ENCODE measurements at places on chromosomes 7 and 10. TPM values are rescaled to one million over a fixed set of nuclear protein-coding genes. Genes with fewer than 3 reads are reported as not detected.

The SPDYE16 gene
- 0.97 TPM for polyA plus RNA-seq

DNA sequence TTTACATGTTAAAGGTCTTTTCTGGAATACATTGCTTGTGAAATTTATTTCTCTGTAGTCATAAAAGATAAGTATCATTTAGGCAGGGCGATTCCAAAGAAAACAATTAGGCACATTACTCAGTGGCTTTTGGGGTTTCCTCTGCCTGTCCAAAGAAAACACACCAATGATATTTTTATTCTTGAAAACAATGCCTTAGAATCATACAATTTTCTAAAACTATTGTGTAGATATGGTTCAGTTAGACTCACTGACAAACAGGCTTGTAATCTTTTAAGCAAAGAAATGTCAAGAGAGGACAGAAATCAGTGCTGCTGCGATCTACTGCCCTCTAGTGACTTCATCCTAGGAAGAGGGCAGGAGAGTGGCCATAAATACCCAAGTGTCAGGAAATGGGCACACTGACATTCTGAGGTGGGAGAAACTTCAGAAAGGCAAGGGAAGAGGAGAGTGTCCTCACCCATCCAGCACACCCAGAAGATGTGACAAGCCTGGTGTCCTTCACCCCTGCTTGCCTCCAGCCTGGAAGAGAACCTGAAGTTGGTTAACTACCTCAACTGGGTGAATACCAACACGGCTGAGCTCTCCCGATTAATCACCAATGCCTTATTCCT is 120.5 kb downstream of the GALNT11 start:
- no peak for DNase-seq

DNA sequence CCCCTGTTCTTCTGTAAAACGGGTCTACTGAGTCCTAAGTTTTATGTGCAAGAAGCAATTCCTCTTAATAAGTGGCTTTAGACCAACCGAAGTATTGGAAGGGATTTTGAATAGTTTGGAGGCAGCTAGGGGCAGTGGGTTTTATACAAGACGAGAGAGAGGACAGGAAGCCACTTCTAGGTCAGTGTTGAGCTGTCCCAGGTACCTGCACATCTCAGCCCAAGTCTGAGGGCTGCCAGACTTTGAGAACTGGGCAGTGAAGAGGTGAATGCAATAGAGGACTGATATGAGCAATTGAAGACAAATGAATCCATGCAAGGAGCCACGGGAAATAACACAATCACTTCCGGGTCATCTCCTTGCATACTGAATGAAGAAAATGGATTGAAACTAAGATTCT is 273.5 kb downstream of the KLF6 start:
- no peak for DNase-seq

- no peak for DNase-seq
Observed at GRCh38 chr10:43644252-43644651, 4.4 kb downstream of the ZNF32 start.

DNA sequence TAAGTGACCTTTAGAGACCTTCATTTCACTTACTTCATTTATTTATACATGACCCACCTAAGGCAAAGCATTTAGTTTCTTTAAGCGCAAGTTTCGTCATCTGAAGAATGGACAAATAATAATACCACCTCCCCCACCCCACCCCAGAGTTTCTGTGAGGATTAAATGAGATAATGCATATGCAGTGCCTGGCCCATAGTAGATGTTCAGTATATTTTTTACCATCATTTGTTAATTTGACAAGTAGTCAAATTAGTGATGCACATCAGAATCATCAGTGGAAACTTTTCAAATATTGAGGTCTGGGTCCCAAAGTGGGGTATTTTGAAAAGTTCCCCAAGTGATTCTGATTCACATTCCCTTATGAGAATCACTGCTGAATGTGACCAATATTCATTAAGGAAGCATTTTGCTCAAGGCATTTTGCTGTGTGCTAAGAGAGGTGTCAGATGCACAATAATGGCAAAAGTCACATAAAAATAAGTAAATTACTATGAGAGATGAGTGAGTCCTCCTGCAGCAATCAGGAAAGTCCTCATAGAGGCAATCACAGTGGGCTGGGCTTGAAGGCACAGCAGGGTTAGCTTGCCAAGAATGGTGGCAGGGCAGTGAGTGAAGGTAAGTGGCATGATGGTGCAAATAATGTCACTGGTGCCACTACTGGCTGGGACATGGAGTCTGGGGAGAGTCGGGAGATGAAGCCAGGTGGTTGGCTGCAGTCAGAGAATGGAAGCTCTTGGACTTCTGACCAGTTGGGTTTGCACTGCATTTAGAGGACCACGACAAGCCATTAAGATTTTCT is 244.1 kb downstream of the PTEN start:
- no peak for DNase-seq

DNA sequence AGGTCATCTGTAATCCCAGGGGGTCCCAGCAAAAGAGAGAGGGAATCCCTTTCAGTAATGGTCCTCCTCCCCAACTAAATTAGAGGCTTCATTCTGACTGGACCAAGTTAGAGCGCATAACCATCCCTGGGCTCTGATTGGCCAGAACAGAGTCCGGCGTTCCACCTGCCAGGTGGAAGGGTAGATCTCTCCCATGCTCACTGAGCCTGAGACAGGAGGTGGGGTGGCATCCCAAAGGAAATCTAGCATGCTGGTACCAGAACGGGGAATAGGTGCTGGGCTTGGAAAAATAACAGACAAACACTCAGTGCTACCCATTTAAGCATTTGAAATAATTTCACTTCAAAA is 21.0 kb upstream of the TSPAN33 start:
- DNase-seq, result no peak

GRCh38 chr10:18723801-18724200 is 64.6 kb downstream of the ARL5B start:
- no peak for DNase-seq
